ENCODE measurements at places on chromosomes 5 and 9.

DNA sequence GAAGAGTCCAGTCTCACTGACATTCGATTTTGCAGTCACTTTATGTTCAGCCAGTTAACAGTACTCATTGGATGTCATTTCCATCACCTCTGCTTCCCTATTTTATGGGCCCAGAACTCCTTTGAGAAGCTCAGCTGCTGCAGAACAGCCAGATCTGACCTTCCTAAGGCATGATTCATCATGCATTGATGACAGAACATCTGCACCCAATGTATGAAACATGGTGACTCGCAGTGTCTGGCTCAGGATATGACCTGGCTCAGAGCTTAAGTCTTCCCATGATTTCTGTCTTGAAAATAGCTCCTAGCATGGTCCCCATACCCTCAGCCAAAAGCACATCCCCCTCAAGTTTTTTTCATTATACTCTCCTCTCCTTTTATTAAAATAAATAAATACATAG is 92.6 kb upstream of the TRIM32 start:
- DNase-seq: no peak

DNA sequence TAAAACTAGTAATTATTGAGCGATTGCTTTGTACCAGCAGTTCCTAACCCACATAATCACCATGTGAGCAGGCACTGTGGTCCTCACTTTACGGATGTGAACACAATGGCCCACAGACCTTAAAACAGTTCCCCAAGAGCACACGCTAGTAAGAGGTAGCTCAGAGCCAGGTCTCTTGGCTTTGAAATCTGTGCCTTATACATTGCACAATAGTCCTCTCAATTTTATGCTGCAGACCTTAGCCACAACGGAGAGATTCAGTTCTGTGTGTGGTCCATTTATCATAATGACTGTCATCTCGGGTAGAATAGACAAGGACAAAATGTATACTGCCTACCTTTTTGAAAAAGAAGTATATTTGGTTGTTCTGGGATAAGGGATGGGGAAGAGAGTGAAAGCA is 289.0 kb upstream of the ANKRD55 start:
- DNase-seq: no peak

- DNase-seq: no peak
Observed at GRCh38 chr5:18888821-18889220, 1099.2 kb downstream of the CDH18 start.

DNA sequence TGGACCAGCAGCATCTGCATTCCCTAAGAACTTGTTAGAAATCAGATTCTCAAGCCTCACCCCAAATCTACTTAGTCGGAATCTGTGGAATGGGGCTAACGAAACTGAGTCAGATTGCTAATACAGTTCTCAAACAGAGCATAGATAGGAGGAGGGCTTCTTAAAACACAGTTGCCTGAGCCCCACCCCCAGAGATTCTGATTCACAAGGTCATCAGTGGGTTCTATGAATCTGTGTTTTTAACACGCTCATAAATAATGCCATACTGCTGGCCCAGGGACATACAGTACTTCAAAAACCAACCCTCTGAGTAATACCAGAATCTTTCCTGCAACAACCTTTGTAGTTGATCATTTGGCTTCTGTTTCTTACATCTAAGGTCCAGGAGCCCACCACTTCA is 32.9 kb upstream of the GARNL3 start:
- no peak for DNase-seq

GRCh38 chr5:177310757-177311391 is 824 bp downstream of the MXD3 start:
- no peak for DNase-seq

DNA sequence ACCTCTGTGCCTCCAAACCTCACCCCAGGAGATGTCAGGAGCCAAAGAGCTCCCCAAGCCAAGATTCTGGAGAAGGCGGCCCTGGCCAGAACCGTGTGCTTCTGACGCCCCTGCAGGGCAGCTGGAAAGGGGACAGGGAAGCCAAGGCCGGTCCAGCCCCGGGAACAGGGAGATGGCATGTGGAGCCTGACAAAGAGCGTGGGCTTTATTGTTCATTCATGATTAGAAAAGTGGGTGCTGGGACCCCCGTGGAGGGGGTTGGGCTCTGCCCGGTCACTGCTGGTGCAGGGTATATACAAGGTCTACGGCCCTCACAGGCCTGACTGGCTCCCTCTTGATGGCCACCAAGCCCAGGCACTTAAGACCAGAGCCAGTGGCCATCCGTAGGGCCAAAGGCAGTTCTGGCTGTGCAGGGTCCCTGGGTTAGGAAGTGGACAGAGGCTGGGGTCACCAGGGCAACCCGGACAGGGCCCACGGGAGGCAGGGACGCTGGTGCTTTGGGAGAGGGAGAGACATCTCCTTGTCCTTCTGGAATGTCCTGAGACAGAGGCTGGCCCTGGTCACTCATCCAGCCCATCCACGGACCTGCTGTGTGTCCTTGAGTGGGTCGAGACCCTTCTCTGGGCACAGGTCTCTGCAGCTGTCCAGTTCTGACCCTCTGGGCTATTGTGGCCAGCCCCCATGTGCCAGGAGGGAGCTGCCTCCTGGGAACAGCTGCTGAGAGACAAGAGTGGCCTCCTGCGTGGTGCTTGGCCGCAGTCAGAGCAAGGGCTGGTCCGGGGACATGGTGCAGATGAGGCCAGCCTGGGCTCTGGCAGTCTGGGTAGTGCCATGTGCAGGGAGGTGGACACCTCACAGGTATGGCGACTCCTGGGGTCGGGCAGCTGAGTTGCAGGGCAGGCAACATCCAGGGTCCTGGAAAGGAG is 12.5 kb downstream of the NINJ1 start:
- no peak for DNase-seq

DNA sequence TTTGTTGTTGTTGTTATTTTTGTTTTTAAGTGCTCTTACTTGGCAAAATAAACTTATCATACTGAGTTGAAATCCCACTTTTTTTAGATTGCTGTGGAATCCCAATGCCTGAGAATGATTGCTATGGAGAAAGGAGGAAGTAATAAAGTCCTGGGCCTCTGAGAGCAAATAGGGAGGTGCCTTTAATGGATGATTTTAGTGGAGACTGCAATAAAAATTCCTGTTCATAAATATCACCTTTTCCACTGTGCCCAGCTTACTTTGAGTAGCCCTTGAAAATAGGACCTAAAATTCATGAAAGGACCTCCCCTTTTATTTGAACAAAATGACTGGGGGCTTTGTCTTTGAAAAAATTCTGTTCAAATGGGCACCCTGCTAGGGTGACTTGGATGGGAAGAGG is 21.8 kb upstream of the ANKH start:
- no peak for DNase-seq

DNA sequence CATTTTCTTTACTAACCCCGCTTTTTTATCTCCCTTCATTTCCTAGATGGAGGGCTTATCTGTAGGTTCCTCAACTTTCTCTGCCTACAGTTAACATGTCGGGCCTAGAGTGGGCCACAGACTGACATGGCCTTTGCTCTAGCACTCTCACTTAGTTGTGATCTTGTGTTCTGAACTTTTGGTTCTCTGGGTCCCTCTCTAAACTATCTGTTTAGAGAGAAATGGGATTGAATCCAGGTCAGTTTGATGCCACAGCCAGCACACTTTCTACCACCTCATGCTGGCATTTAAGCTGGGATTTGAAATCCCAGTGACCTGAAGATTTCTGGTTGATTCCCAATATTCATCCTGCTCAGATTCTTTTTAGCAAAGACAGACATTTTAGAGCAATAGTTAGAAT is 388.5 kb upstream of the PAPPA start:
- DNase-seq: no peak

- DNase-seq: no peak
Observed at GRCh38 chr5:78803353-78803752, 154.8 kb upstream of the LHFPL2 start.

DNA sequence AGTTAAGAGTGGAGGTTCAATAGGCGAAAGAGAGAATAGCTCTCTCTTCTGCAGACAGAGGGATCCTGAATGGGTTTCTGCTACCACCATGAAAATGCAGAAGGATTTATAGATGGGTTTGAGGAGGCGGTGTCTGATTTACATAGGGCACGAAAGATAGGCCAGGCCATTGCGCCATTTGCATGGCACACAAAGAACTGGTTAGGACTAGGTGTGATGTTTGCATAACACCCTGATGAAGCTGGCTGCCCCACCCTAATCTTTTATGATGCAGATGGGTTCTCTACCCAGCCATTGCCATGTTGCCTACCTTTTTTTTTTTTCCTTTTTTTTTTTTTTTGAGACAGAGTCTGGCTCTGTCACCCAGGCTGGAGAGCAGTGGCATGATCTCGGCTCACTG is 51.4 kb upstream of the PDZD2 start:
- no peak for DNase-seq

GRCh38 chr5:87150630-87151029 is 117.1 kb upstream of the RASA1 start:
- DNase-seq: no peak

- no peak for DNase-seq
Observed at GRCh38 chr5:176578391-176578808, 29.3 kb downstream of the CDHR2 start.

DNA sequence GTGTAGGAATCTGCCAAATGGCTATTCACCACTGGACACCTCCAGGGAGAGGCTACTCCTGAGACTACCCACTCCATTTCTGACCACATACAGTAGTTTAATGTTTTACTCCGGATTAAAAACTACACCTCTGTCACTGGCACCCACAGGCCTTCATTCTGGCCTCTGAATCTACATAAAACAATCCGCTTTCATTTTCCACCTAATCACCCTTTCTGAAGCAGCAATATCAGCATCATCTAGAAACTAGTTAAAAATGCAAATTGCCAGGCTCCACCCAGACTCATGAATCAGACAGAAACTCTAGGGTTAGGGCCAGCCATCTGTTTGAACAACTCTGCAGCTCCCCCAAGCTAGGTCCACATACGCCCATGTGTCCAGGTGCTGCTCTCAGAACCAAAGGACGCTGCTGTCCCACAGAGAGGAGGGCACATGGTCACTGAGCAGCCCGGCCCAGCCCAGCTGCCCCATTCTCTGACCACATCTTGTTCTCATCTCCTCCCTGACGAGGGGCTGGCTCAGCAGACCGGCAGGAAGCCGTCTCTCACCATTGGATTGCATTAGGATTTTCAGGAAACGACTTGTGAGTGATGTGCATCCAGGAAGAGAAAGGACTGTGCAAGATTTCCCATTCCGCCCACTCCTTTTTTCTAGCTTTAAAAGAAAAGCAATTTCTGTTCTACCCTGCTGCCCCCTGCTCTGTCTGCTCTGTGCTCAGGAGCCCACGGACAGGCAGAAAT is 34.7 kb downstream of the ADAM19 start:
- peak; percentile 11 for DNase-seq

DNA sequence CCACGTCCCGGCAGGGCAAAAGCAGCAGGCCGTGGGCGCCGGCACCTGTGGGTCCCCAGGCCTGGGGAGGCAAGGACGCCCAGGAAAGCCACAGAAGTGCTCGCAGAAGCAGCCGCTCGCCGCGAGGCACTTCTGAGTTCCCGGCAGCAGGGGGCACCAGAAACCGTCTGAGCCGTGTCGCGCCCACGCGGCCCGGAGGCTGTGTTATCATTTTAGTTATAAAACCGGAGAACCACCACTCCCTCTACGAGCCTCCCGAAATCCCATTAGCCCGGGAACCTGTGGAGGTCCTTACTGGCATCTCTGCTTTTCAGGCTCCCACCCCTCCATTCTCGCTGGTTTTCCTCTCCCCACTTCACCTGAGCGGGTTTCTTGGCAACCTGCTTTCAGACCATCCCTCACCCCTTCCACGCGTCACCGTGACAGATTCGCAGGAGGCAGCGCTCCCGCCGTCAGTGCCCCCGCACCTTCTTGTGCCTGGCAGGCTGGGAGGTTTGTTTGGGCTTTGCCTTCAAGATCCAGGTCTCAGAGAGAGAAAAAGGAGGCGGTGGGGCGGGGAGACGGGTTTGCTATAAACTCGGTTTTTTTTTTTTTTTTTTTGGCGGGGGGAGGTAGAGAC is 2.3 kb downstream of the GDNF start:
- no peak for DNase-seq

- DNase-seq: no peak
Observed at GRCh38 chr9:4042231-4042630, 257.6 kb downstream of the GLIS3 start.

GRCh38 chr9:3863111-3863528 is 337.3 kb upstream of the RFX3 start:
- no peak for DNase-seq

GRCh38 chr9:6805532-6805931 is 47.8 kb downstream of the KDM4C start:
- no peak for DNase-seq

DNA sequence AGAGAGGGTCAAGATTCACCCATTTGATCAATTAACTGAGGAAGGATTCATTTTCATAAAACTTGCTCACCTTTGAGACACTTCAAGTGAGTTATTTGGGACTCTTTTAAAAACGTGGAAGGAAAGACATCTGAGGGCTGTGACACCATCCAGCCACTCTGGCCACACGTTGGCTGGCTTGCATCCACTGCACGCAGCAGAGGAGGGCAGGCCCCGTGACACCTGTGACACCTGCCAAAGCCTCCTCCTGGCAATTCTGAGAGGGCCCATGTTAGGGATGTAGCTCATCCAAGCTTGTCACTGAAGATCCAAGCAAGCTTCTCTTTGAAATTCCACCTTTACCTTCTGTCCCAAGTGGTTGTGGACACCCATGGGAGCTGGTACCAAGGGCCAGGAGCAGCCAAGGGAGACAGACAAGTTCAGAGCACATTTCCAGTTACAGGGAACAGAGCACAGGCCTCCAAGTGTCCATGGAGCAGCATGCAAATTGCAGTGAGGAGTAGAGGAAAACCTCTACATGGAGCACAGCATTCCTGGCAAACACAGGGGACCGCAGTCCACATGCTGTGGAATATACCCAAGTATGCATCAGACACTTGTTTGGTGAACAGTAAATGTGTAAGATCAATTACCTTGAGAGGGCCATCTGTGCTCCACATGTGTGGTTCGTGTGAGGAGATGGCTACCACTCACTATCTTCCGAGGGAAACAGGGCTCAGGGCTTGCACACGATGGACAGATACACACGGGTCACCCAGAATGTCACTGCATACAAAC is 4.8 kb downstream of the PRSS3 start:
- no peak for DNase-seq

- no peak for DNase-seq
Observed at GRCh38 chr9:23412458-23412857, 413.6 kb downstream of the ELAVL2 start.

DNA sequence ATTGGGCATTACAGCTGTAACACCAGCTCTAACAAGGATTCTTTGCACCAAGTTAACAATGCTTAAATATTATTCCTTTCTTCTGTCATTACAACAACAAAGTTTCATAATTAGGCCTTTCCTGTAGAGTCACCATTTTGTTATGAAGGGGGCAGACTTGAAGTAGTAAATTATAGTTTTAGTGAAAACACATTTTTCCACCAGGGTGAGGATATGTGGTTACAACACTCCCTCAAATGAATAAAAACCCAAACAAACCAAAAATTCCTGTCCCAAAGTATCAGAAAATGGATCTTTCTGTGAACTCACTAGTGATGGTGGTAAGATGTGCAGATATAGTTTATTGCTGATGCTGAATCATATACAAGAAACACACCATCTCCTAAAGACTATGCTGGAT is 250.5 kb upstream of the TUT7 start:
- no peak for DNase-seq

DNA sequence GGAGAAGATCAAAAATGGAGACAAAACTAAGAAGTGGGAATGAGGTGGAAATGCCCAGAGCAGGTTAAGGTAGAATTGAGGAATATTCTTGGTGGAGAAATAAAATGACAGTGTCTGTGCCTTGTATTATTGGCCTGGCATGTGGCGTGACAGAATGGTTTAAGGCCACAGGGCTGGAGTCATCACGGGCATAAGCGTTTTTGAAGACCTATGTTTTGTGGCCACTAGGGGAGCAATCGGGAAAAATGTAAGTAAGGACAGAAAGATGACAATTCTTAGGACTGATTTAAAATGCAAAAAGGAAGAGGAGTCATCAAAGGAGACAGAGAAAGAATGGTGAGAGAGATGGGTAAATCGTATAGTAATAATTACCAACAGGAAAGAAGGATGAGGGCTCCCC is 72.2 kb upstream of the EPB41L4A start:
- no peak for DNase-seq
